ENCODE measurements at places on chromosomes 7 and 10.

GRCh38 chr10:60645980-60646379 is 132.3 kb upstream of the CDK1 start:
- DNase-seq: no peak

- DNase-seq: no peak
These were observed 2.0 kb downstream of the TNKS2 start for GRCh38 chr10:91800182-91800581.

GRCh38 chr7:30906515-30907240 is 5.0 kb upstream of the AQP1 start:
- DNase-seq: no peak

DNA sequence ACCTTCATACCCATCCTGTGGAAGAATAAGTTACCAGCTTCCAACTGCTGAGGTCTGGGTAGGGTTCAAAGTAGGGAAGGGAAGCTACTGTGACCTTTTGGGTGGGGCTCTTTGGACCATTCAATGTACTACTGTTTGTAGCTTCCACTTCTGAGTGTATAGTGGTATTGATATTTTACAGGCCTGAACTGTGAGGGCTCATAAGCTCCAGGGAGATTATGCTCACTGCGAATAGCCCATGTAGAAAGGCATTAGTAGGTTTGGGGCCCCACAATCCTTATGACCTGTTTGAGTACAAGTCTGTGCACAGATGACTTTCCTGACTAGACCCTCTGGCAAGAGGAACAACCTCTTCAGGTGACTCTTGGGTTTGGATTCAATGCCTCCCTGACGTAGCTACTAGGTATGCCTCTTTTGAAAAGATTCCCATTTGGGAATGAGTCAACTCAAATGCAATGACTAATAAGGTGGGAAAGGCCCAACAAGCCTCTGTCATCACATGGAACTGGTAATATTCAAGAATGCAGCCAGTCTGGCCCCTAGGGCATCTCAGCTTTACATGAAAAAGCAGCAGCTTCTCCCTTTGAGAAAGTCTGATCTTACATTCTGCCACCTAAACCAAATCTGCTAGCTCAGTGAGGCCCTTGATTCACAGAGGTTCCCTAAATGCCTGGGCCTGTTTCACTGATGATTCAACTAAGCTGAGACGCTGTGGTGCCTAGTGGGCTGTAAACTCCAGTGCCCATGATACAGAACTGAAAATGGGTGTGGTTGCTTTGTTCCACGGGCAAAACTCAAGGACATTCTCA is 79.8 kb downstream of the ABI1 start:
- DNase-seq: no peak

DNA sequence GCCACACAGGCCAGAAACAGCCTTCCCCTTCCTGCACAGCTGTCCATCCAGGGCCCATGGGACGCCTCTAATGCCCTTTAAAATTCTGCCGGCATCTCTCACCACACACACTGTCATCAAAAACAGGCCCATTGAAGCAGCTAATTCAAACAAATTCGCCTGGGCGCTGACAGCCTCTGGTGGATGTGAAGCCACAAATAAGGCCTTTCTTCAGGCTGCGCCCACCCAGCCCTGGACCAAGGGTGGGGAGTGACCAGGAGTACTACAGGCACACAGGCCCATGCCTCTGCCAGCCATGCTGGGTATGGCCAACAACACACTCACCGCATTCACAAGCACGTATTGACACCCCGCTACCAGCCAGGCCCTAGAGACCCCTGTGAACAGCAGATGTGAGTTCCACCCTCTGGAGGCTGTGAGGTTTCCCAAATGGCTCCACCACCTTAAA is 54.6 kb downstream of the SLIT1 start:
- DNase-seq: no peak

DNA sequence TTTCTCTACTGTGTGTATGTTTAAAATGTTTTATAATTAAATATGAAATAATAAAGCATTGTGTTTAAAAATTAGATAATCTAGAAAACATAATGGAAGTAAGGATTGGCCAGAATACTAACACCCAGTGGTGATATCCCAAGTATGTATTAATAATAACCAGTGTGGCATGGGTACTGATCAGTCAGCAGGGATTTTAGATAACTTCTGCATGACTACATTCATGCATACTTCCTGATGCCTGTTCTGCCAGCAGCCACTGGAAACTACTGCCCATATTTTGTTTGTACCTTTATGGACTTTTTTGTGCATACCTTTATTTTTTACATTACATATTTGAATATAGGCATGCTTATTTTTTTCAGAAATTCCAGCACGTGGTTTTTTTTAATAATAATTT is 156.6 kb upstream of the TMEM196 start:
- no peak for DNase-seq

DNA sequence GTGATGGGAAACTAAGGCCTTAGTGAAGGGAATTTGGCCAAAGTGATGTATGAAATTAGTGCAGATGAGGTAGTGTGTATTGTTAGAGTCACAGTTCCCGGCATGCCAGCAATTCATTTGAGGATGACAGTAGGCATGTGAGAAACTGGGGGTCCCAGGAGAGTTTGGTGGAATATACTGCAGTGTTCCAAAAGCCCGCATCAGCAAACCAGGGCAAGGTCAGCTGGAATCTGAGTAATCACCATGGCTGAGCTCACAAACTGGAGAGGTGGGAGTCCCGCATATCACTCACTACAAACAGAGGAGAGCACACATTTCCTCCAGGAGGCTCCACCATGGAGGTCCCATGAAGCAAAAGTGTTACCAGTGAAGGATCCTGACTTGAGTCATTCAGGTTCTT is 740.7 kb downstream of the TNS3 start:
- no peak for DNase-seq

GRCh38 chr10:129811208-129811607 is 152.9 kb downstream of the EBF3 start:
- no peak for DNase-seq
